Glutamatergic neuron (in vitro differentiated cells): ENCODE measurements at places on chromosomes 12 and 14. TPM values are rescaled to one million over a fixed set of nuclear protein-coding genes. Genes with fewer than 3 reads are reported as not detected.

GLI1 gene
- 2.3 TPM for total RNA-seq

SERPINA10 gene
- not detected for total RNA-seq

DNA sequence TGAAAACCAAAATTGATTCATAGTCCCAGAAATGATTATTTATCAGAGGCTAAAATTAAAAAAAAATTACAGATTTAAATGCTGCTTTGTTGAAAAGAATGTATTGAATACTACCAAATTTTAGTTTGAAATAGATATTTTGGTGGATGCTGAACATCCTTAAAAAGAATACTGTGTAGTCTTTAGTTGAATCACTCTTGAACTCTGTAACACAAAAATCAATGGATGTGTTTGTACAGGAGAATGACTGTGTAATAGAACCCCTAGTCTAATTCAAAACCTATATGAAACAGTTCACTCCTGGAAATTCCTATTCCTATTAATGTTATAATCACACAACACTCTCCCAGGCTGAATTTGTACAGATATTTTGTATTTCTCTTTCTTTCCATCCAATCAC lies 1.5 kb upstream of the TSPAN8 start:
- H3K27ac ChIP-seq, result no peak overlapping the region
- no peak for DNase-seq
- H3K4me3 ChIP-seq, result no peak overlapping the region
- H3K27me3 ChIP-seq, result no peaks in the 10 kb centered on the region
- no peaks in the 10 kb centered on the region for H3K36me3 ChIP-seq

ADCY4 gene
- not detected for total RNA-seq

RNU4-1 gene
- total RNA-seq, result 5,722 TPM

- peaks cover 7% of the 10 kb centered on the region for H3K27me3 ChIP-seq
- no peaks in the 10 kb centered on the region for H3K36me3 ChIP-seq
- no peak for DNase-seq
- H3K4me1 ChIP-seq, result no peaks in the 10 kb centered on the region
- no peak overlapping the region for H3K27ac ChIP-seq
- H3K4me3 ChIP-seq, result peak overlapping the region; percentile 84
Observed at GRCh38 chr14:62117751-62118105, 355.5 kb downstream of the SNAPC1 start.

GRCh38 chr12:34350092-34351041 lies 328.1 kb downstream of the ALG10 start:
- DNase-seq, result no peak
- H3K4me1 ChIP-seq, result no peaks in the 10 kb centered on the region
- H3K36me3 ChIP-seq, result no peaks in the 10 kb centered on the region
- no peak overlapping the region for H3K27ac ChIP-seq
- H3K27me3 ChIP-seq, result peaks cover 5% of the 10 kb centered on the region
- H3K4me3 ChIP-seq, result no peak overlapping the region

GRCh38 chr12:102797528-102797927 lies 119.5 kb downstream of the PAH start:
- H3K36me3 ChIP-seq, result no peaks in the 10 kb centered on the region
- no peaks in the 10 kb centered on the region for H3K27me3 ChIP-seq
- H3K27ac ChIP-seq, result no peak overlapping the region

ALDH1L2 gene
- total RNA-seq, result 47.4 TPM

DNA sequence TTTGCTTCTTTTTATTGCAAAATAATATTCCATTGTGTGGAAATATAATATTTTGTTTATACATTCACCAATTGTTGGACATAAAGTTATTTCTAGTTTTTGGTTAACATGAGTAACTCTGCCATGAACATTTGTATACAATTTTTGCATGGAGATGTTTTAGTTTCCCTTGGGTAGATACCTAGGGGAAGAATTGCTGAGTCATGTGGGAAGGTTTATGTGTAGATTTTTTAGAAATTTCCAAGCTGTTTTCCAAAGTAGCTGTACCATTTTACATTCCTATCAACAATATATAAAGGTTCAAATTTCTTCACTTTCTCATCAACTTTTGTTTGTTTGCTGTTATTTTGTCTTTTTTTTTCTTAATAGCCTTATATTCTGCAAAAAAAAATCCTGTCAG lies 664.7 kb upstream of the FBXO33 start:
- H3K4me1 ChIP-seq, result peaks cover 4% of the 10 kb centered on the region
- no peak overlapping the region for H3K4me3 ChIP-seq
- H3K36me3 ChIP-seq, result no peaks in the 10 kb centered on the region
- no peak overlapping the region for H3K27ac ChIP-seq
- H3K27me3 ChIP-seq, result peaks cover 1% of the 10 kb centered on the region
- no peak for DNase-seq

DNA sequence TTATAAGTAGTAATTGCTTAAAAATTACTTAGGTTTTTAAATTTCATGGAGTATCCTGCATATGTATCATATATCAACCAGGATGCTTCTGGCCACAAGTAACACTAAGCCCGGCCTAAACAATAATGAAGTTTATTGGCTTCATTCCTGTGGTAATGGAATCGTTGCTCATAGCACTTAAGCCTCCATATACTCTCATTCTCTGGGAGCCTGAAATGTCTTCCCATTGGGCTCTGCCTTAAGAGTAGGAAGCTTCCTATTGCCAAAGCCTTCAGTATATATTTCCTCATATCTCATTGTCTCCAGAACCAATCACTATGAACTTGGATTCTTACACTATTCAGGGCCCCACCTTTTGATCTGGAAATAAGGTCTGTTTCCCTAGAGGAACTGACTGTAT lies 83.8 kb upstream of the DNM1L start:
- H3K27ac ChIP-seq, result no peak overlapping the region
- H3K4me3 ChIP-seq, result no peak overlapping the region
- H3K36me3 ChIP-seq, result peaks cover 6% of the 10 kb centered on the region
- H3K4me1 ChIP-seq, result peaks cover 12% of the 10 kb centered on the region
- DNase-seq, result no peak

PA2G4 gene
- total RNA-seq, result 86.5 TPM

DNA sequence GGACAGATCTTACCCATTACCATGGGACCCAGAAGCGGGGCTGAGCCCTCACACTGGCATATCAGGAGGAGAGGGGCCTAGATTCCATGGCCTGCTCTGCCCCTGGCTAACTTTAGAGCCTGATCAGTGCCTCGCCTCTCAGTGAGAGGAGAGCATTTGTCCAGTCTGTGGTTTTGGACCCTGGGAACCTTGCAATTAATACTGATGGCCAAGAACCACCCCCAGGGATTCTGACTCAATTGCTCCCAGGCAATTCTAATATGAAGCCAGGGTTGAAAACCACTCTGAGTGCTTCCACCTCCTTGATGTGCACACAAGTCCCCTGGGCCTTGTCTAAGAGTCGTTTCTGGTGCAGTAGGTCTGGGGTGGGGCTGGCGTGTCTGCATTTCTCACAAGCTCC lies 67.7 kb downstream of the CALM1 start:
- no peak for DNase-seq
- no peak overlapping the region for H3K4me3 ChIP-seq
- no peak overlapping the region for H3K27ac ChIP-seq
- H3K27me3 ChIP-seq, result peaks cover 9% of the 10 kb centered on the region
- peaks cover 19% of the 10 kb centered on the region for H3K4me1 ChIP-seq
- peaks cover 23% of the 10 kb centered on the region for H3K36me3 ChIP-seq

DNA sequence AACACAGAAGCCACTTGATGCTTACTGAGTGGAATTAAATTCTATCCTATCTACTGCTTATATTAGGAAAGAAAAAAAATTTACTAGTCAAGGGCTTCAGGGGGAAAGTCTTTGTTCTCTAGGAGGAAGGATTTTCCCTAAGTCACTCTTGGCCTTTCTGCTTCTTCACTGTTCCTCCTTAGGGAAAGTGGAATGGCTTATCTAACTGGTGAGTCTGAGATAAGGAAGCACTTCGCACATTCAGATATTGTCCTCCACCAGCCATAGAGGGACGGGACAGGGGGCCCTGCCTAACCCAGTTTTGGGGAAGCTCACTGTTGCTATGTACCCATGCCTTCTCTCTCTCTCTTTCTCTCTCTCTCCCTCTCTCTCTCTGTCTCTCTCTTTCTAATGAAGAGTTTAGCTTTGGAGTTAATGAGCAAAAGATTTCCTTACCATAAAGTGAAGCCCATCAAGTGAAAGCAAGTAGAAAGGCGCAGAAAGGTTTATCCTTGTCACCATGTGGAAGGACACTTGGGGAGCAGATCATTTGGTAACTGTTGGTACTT lies 450.6 kb downstream of the ZFP36L1 start:
- peaks cover 9% of the 10 kb centered on the region for H3K36me3 ChIP-seq
- H3K4me1 ChIP-seq, result peaks cover 4% of the 10 kb centered on the region
- H3K4me3 ChIP-seq, result no peak overlapping the region
- no peak for DNase-seq
- no peak overlapping the region for H3K27ac ChIP-seq

KRT8 gene
- total RNA-seq, result 14.0 TPM

DNA sequence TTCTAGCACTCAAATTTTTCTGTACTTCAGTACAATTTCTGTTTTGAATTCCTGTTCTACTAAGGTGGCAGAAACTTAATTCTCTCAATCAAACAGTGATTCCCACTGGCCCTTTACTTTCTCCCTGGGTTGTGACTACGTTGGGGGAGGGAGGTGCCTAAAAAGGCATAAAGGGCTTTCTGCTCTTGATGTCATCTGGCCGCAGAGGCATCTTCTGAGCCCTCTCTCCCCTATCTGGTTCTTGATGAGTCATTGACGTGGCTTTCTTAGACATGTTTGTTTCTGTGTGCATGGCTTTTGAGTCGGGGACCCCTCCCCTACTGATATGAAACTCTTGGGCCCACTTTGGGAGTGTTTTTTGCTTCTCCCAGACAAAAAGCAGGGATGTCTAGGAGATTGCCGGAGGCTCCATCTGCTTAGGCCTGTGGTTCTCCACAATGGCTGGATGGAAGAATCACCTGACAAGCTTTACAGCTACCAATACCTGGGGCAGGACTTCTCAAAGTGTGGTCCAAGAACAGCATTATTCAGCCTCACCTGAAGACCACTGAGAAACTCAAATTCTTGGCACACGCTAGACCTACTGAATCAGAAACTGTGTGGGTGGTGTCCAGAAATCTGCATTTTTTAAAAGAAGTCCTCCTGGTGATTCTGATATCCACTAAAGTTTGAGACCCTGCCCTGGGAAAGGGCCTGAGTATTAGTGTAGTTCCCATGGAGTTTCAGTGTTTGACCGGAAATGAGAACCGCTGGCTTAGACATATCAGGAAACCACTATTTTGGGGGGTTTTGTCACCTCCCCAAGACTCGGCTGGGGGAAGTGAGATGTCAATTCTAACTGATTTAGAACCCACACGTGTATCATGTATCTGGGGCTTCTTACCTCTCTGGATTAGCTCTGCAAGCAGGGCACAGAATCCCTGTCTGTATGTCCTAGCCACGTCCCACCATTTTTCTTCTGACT lies 395.7 kb upstream of the PDE3A start:
- H3K27ac ChIP-seq, result peak overlapping the region; percentile 0
- H3K27me3 ChIP-seq, result no peaks in the 10 kb centered on the region
- H3K36me3 ChIP-seq, result no peaks in the 10 kb centered on the region
- H3K4me1 ChIP-seq, result peaks cover 24% of the 10 kb centered on the region
- H3K4me3 ChIP-seq, result no peak overlapping the region
- no peak for DNase-seq

ACSS3 gene
- 3.6 TPM for total RNA-seq

DNA sequence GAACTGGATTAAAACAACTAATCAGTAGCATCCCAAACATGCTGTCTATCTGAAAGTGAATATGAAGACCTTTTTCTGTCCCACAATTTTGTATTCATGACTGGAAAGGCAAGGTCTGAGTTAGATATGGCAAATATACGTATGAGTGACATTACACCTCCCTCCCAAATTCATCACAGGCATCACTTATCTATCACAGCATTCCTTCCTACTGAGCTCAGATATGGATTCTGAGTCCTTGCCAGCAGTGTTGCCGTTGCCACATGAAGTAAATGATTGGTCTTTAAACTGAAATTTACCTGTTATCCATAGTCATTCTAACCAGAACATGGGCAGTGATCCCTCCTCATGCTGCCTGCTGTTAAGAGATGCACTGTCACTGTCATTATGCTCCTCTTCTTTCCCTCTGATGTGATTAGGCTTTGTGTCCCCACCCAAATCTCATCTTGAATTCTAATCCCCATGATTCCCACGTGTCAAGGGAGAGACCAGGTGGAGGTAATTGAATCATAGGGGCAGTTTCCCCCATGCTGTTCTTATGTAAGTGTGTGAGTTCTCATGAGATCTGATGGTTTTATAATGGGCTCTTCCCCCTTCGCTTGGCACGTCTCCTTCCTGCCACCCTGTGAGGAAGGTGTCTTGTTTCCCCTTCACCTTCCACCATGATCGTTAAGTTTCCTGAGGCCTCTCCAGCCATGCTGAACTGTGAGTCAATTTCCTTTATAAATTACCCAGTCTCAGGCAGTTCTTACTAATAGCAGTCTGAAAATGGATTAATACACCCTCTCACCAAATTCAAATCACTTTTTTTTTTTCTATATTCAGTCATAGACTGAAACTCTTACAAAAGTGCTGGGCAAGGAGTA lies 288.4 kb downstream of the NUAK1 start:
- no peak for DNase-seq
- H3K4me1 ChIP-seq, result no peaks in the 10 kb centered on the region
- H3K27me3 ChIP-seq, result no peaks in the 10 kb centered on the region
- H3K27ac ChIP-seq, result no peak overlapping the region
- H3K4me3 ChIP-seq, result no peak overlapping the region

AKAP6 gene
- total RNA-seq, result 600 TPM

PMEL gene
- total RNA-seq, result 851 TPM

RIPK3 gene
- total RNA-seq, result not detected

LTA4H gene
- 27.6 TPM for total RNA-seq

- no peaks in the 10 kb centered on the region for H3K4me1 ChIP-seq
- H3K36me3 ChIP-seq, result no peaks in the 10 kb centered on the region
- no peaks in the 10 kb centered on the region for H3K27me3 ChIP-seq
Observed at GRCh38 chr14:40903709-40904108, 703.0 kb upstream of the LRFN5 start.

GRCh38 chr12:65277994-65278575 lies 398 bp upstream of the MSRB3 start:
- peaks cover 6% of the 10 kb centered on the region for H3K27me3 ChIP-seq
- H3K27ac ChIP-seq, result no peak overlapping the region
- peak; percentile 14 for DNase-seq
- no peaks in the 10 kb centered on the region for H3K36me3 ChIP-seq
- H3K4me3 ChIP-seq, result peak overlapping the region; percentile 71

DNA sequence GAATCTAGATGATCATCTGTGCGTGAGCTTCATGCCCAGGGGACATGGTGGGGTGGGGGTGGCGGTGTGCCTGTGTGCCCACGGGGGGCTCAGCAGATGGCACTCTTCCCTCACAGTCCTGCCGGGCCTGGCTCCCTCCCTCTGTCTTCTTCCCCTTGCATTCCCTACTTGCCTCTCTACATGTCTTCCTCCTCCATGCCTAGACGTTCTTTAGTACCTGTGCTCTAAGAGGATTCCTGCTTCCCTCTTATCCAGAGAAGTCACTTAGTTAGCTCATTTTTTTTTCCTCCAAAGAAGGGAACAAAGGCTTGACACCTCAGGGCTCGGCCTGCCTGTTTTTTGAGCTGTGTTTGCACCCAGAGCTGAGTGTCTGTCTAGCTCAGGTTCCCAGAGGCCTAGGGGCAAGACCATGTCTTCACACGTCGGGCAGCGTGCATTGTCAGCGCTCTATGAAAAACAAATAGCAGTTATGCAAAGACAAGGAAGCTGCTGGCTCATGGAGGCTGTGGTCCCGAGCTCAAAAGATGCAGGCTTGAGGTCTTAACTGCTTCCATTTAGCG lies 48.8 kb downstream of the NINJ2 start:
- H3K36me3 ChIP-seq, result no peaks in the 10 kb centered on the region
- DNase-seq, result no peak
- peaks cover 1% of the 10 kb centered on the region for H3K27me3 ChIP-seq
- peaks cover 17% of the 10 kb centered on the region for H3K4me1 ChIP-seq
- H3K4me3 ChIP-seq, result no peak overlapping the region

- no peak overlapping the region for H3K4me3 ChIP-seq
- H3K4me1 ChIP-seq, result no peaks in the 10 kb centered on the region
- no peak overlapping the region for H3K27ac ChIP-seq
- peaks cover 9% of the 10 kb centered on the region for H3K36me3 ChIP-seq
Observed at GRCh38 chr12:5317556-5317955, 114.4 kb upstream of the NTF3 start.
